Muscle of arm (tissue), 14 donors: ENCODE measurements at places on chromosomes 5 and 9.

- DNase-seq: no peak
Observed at GRCh38 chr5:140243706-140244250, 59.1 kb downstream of the PFDN1 start.

GRCh38 chr5:168329302-168329701 is 37.9 kb downstream of the WWC1 start:
- DNase-seq: no peak

- no peak for DNase-seq
Observed at GRCh38 chr5:150600616-150601490, 39.6 kb upstream of the SYNPO start.

DNA sequence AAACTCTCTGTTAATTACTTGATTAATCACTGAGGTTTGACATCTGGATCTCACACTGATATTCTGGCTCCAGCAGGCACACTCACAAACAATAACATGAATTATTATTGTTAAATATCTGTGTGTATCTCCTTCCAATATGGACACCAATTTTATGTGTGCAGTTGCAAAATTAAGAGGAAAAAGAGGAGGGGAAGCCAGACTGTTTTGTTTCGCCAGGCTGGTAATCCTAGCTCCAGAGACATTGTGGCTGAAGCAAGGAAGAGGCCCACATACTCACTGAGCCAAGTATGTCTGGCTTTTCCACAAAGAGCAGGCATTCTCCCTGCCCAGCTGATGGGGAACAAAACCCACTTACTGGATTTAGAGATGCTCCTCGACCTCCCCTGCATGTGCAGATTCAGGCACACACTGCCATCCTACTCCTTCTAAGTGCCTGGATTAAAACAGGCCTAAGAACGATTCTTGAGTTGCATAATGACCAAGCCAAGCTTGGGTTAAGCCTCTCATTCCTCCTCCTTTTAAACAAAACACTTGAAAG is 181.9 kb downstream of the ESM1 start:
- DNase-seq: no peak
